Activated CD8-positive, alpha-beta memory T cell treated with anti-CD3 and anti-CD28 coated beads for 1 hour (primary cell): ENCODE measurements at places on chromosomes 7 and 10.

- DNase-seq = no peak
Observed at GRCh38 chr10:91034494-91035159, 113.7 kb upstream of the ANKRD1 start.

DNA sequence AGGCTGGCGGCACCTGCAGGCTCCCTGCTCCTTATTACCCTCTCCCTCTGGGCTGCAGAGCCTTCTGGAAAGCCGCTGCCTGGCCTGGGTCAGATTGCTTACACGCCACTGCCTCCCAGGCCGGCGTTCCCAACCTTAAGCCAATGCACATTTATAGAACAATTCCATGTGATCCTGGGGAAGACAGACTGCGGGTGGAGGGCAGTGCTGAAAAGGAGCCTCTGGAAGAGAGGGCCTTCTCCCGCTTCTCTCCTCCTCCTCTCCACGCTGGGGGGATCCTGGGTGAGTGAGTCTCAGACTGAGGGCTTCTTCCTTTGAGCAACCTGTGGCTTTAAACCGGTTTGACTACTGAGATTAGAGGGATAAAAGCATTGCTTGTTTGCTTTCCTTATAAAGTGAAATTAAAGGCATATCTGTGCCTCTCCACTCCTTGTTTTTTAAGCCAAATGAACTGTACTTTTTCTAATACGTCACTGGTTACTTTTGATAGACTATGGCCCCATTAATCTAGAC, 5.5 kb downstream of the TACC2 start:
- DNase-seq = no peak

- DNase-seq = no peak
Observed at GRCh38 chr10:13092291-13093102, 7.5 kb upstream of the OPTN start.

- no peak for DNase-seq
Observed at GRCh38 chr10:58064714-58065528, 202.8 kb downstream of the IPMK start.

DNA sequence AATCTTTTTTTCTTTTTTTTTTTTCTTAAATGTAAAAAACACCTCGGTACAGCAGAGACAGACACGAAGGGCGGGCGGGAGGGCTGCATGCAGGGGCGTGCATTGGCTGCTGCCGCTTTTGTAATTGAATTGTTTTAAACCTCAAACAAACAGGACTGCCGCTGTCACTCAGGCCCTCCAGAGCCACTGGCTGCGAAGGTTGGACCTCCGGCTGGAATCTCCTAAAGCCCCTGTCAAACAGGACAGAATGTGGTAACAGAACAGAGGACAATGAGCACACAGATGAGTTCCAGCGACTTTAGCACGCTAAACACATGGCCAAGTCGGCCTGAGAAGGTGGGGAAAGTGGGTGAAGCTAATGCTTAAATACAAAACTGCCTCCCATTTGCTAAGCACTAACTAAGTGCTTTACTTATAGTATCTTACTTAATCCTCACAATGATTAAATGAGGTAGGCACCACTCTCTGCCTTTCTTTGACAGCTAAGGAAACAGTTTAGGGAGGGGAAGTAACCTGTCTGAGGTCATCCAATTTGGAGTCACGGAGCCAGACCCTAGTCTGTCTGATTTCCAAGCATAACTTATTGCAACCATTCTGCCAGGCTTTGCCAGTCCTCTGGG, 3.0 kb upstream of the NDST2 start:
- DNase-seq = no peak

GRCh38 chr10:51530541-51530940, 168.9 kb downstream of the CSTF2T start:
- DNase-seq = no peak

- no peak for DNase-seq
Observed at GRCh38 chr7:104628017-104628416, 299.6 kb downstream of the LHFPL3 start.

GRCh38 chr10:97713339-97713825, at the start of gene MARVELD1:
MARVELD1 (plus strand) TSS chr10:97713730; CDS start chr10:97713877, 147 bp downstream.
- no peak for DNase-seq

DNA sequence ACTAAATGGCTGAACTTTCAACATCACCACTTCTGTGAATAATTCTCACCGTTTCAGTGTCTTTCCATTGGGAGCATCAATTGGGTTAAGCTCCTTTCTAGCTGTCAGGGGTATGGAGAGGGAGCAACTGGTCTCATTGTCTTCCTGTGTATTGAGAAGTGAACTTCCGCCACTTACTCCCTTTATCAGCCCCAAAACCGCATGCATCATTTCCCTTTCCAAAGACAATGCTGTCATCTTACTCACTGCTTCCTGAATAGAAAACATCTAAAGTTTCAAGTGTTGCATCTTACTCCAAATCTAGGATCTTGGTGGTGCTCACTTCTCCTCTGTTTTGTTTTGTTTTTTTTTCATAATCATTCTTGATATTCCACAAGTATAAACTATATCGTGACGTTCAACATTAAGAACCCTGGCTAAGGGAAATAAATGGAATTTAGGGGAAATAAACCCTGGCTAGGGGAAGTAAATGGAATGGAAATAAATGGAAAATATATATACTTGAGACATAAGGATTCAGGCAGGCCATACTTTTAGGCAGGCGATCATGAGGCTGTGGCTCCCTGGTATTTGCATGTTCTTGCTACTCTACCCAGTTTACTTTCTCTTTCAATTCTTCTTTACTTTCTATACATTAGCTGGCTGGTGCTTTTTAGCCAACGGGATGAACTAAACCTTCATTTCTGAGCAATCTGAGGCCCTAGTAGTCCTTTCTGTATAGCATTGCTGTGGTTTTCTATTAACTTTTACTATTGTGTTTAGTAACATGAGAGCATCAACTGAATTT, 371.9 kb downstream of the BMPER start:
- DNase-seq = no peak

DNA sequence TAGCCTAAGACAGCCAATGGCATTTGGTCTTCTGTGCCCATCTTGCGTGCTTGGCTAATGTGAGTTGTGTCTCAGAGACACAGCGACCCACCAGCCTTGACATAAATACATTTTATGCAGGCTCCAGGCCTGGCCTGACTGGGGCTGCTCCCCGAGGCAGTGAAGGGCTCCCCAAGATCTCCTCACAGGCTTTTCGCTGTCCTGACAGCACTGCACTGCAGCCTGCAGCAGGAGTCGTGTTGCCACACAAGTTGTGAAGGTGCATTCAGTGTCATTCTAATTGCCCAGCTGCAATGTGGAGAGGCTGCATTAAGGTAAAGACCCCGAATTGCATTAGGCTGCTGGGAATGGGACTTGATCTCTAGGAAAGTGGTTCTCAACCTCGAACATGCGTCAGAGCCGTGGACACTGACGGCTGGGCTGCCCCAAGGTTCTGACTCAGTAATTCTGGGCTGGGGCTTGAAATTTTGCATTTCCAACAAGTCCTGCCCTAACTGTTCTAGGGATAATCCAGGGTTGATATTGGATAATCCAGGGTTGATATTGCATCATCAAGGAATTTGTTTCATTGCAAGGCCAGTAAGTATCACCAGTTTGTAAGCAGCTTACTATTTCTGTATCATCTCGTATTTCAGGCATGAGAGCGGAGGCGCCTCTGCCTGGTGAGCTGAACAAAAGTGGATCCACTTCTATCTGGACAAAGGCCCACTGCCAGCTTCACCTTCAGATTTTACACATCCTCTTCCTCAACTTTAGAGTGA, 108.7 kb upstream of the INSIG1 start:
- DNase-seq = no peak

DNA sequence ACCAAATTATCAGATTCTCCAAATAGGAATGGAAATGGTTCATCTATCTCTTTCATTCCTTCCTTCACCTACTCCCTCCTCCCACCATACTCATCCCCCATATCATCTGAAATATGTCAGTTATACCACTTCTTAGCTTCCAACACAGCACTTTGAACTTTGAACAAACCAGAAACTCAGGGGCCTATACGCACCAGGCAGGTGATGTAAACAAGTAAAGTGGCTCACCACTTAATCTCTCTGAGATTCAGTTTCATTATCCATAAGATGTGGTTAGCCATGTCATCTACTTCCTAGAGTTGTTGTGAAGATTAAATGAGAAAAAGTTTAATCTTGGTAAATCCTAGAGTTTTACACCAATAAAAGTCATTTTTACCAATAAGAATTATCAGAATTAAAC, 65.9 kb upstream of the LRRN3 start:
- DNase-seq = no peak

DNA sequence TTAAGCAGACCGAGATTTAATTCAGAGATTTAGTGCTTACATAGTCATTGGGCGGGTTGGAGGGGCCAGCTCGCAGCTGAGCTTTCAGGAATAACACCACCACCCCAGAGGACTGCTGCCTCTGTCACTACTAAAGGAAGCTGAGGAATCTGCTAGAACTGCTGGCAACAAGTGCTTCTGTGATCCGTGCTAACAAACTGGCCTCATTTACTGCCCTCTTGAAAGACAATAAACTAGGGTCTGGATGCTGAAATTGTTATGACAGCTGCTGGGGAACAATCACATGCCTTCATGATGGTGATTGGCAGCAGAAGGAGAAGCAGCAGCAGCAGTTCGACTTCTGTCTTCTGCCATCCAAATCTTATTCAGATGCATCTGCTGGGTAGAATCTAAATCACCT, 285.5 kb upstream of the TAC1 start:
- DNase-seq = no peak

- DNase-seq = no peak
Observed at GRCh38 chr7:34011017-34011695, 105.8 kb downstream of the BMPER start.

DNA sequence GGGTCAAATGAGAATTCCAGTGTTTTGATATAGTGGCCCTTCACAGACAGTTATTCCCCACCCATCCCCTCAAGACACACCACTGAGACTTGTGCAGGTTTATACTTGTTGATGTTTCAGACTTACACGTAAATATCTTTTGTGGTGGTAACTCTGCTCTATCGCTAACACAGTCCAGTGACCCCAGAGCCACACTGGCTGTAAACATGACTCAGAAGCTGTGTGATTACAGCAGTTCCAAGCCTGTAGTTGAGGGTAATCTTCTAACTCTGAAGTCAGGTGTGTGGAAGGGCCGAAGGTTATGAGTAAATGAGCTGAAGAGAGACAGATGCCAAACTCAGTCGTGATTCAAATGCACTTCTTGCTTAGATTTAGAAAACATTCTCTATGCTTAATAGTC, 19.4 kb downstream of the NOBOX start:
- DNase-seq = no peak

- no peak for DNase-seq
Observed at GRCh38 chr7:40499718-40500117, 364.9 kb downstream of the SUGCT start.

GRCh38 chr7:151686016-151686766, 166.5 kb upstream of the RHEB start:
- DNase-seq = no peak

DNA sequence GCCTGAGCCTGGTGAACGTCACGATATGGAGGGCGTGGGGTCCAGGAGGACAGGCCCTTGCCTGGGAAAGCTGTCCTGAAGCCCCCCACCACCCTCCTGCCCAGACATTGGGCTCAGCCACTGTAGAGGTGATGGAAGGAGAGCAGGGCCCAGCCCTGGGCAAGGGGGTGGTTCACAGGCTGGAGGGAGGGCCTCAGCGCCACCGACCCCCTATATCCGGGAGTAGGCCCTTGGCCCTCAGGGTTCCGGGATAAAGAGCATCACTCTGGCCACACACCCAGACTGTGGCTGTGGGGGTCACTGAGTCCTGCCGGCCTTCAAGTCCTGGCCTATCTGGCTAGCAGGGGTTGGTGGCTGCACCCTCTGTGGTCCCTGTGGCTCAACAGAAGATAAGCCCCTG, 55.3 kb upstream of the GTF2IRD1 start:
- DNase-seq = no peak

DNA sequence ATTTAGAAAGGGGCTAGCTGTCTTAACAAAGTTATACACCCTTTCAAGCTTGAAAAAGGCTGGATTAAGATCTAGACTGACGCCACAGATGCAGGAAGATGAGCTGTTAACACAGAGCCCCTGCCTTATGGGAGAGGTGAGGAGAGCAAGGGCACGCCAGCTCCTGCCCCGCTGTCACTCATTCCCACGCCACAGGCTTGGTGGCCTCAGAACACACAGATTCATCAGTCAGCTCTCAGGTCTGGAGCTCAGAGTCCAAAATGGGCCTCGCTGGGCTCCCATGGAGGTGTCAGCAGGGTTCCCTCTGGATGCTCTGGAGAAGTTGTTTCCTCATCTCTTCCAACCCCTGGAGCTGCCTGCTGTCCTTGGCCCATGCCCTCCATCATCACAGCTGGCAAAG, 554.2 kb downstream of the TCERG1L start:
- no peak for DNase-seq

DNA sequence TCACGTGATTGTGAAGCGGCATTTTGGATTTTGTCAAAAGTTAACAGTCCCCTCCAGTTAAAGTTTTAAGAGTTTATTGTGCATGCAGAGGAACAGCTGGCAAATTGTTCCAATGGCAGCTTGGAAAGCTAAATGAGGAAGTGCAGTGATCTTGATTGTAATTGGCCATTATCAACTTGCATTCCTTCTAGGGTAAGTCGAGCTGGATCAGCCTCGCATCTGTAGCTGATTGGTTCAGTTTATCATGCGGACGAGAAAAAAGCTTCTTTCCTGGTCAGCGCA, 566 bp downstream of the ZNF789 start:
- DNase-seq = no peak

DNA sequence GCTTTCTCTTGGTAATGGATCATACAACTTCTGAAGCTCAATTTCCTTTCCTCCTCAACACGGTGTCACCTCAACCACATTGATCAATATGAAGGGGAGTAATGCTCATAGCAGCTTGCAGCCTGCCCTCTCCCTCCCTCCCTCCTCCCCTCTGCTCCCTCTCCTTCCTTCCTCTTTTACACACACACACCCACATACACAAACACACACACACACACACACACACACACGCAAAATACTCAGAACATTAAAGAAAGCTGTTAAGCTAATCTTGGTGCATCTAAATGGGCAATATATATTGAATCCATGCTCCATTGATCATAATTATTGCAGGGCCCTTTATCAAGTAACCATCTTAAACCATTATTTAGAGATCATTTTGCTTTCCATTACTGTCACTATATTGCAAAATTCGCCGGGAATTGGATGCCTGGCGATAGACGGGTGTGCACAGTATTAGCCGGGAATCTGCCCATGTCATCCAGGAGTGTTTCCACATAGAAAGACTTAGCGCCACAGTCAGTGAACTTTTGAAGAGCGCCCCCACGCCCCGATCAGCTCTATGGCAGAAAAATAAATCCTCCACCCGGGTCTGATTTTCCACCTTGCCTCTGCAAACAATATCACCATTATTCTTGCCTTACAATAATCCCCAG, 122.0 kb downstream of the PRLHR start:
- DNase-seq = no peak
